ENCODE measurements at places on chromosomes 2 and 18. TPM values are rescaled to one million over a fixed set of nuclear protein-coding genes. Genes with fewer than 3 reads are reported as not detected.

SRD5A2 gene
- not detected for total RNA-seq

SMAD7 gene
- total RNA-seq = 244 TPM

CEBPZ gene
- total RNA-seq = 102 TPM

INHA gene
- not detected for total RNA-seq

CAPN14 gene
- 0.30 TPM for total RNA-seq

GRCh38 chr2:7119132-7119835 is 202.1 kb downstream of the RNF144A start:
- no peaks in the 10 kb centered on the region for H3K4me1 ChIP-seq
- H3K4me3 ChIP-seq = no peak overlapping the region
- H3K36me3 ChIP-seq = no peaks in the 10 kb centered on the region
- no peak overlapping the region for H3K27ac ChIP-seq
- H3K27me3 ChIP-seq = no peaks in the 10 kb centered on the region

GRCh38 chr2:226799211-226799975 is at the start of gene IRS1:
Gene IRS1 (minus strand): TSS chr2:226799820. CDS start chr2:226798738, 1,082 bp downstream.
- no peaks in the 10 kb centered on the region for H3K27me3 ChIP-seq
- peak within 1 kb of the TSS; percentile 74 for H3K4me3 ChIP-seq
- peaks cover 56% of the 10 kb centered on the region for H3K4me1 ChIP-seq
- no peaks in the 10 kb centered on the region for H3K36me3 ChIP-seq
- peak within 1 kb of the TSS; percentile 40 for H3K27ac ChIP-seq

DNA sequence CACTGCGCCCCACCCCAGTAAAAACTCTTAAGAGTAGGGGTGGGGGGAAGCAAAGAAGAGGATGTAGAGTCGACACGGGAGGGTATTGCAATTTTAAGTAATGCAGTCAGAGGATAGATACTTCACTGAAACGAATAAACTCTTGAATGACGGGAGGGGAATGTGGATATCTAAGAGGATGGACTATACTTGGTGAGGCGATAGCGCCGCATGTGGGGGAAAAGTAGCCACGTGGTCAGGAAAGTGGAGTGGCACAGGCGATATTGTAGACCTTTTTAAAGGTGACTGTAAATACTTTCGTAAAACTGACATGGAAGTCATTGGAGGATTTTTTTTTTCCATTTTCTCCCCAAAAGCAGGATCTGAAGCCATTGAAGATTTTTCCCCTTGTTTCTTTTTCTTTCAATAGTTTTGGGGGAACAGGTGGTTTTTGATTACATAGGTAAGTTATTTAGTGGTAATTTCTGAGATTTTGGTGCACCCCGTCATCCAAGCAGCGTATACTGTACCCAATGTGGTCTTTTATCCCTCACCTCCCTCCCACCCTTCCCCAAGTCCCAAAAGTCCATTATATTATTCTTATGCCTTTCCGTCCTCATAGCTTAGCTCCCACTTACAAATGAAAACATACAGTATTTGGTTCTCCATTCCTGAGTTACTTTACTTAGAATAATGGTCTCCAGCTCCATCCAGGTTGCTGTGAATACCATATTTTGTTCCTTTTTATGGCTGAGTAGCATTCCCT is 13.8 kb downstream of the CLK1 start:
- no peak overlapping the region for H3K4me3 ChIP-seq
- H3K27ac ChIP-seq = no peak overlapping the region
- H3K4me1 ChIP-seq = no peaks in the 10 kb centered on the region

DNA sequence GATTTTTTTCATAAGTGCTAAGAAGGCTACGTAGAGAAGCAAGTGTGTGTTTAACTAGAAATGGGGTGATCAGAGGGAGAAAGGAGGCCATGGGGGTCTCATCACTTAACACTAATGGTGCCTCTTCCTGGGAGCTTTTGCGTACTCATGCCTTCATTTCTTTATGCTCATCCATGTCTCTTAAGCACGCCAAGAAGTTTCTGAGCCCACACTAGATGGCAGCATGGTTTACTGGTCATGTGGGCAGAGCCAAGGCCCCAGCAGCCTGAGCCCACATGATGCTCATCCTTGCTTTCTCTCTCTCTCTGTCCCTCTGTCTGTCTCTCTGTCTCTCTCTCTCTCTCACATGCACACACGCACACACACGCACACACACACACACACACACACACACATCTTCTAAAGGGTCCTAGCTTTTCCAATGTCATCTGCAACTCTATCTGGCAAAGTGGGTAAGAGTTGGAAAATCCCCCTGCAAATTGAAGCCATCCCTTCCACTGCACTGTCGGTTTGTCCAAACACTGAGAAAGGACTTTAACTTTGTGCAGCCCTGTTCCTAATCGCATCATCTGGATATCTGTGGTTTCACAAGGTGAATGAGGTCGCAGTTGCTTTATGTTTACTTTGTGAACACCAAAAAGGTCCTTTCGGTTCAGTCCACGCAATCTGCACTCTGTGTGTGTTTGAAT is 137.1 kb upstream of the CCDC68 start:
- no peak overlapping the region for H3K4me3 ChIP-seq
- no peak for DNase-seq
- H3K27me3 ChIP-seq = no peaks in the 10 kb centered on the region
- no peaks in the 10 kb centered on the region for H3K36me3 ChIP-seq

DNA sequence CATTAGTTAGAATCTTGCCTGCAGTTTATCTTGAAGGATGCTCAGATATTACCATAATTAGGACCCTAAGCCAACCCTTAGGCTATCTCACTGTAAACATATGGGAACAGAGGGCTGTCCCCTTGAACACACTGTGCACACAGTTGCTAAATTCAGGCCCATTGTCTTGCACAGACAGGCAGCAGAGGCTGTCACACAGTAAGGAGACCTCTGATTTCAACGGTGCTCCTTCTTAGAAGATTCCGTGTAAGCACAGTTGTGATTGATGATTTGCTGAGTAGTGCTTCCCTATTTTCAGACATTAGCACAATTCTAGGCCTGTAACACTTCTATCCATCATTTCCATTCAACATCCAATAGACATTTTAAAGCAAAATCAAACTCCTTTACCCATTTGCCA is 108.0 kb downstream of the RNF152 start:
- H3K27me3 ChIP-seq = no peaks in the 10 kb centered on the region
- no peak overlapping the region for H3K27ac ChIP-seq
- DNase-seq = no peak

DNA sequence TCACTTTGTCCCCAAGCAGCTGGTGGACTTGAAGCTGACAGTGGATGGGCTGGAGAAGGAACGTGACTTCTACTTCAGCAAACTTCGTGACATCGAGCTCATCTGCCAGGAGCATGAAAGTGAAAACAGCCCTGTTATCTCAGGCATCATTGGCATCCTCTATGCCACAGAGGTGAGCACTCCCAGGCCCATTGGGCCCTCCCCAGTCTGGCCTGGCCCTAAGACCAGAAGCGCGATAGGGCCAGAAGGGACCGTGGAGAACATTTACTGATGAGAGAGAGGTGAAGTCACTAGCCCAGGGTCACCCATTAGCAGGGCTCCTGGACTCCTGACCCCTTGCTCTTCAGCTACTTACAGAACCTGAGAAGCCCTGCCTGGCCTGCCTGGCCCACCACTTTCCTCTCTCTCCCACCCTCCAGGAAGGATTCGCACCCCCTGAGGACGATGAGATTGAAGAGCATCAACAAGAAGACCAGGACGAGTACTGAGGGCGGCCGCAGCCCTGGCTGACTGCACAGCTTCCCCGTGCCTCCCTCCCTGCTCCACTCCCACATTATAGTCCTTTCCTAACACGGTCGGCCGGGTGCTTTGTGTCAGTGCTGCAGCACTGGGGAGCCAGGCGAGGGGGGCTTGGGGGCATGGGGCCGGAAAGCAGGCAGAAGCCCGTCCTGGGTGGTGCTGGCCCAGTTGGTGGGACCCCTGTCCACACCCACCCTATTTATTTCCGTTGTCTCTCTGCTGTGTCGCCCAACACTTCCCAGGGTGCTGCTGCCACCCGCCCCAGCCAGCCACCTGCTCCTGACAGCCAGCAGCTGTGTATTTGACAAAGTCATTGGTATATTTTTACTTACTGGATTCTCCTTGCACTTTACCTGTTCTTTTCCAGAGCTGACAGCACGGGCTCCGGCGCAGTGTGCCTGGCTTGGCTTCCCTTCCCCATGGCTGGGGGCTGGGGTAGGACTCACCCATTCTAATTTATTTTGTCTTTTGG is 6.6 kb upstream of the TMEM214 start:
- peaks cover 5% of the 10 kb centered on the region for H3K36me3 ChIP-seq
- H3K4me3 ChIP-seq = no peak overlapping the region
- peaks cover 4% of the 10 kb centered on the region for H3K4me1 ChIP-seq
- no peak overlapping the region for H3K27ac ChIP-seq

DNA sequence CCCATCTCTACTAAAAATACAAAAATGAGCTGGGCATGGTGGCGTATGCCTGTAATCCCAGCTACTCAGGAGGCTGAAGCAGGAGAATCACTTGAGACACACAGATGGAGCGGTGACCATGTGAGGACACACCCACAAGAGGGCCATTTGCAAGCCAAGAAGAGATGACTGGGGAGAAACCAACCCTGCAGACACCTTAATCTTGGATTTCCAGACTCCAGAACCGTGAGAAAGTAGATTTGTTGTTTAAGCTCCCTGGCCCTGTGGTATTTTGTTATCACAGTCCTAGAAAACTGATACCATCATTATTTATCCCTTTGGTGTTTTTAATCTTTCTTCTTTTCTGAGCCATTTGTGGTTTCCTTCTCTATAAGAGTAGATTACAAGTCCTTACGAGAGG is 88.6 kb upstream of the ID2 start:
- no peak overlapping the region for H3K4me3 ChIP-seq
- peaks cover 8% of the 10 kb centered on the region for H3K4me1 ChIP-seq
- H3K27me3 ChIP-seq = no peaks in the 10 kb centered on the region
- no peaks in the 10 kb centered on the region for H3K36me3 ChIP-seq

DNA sequence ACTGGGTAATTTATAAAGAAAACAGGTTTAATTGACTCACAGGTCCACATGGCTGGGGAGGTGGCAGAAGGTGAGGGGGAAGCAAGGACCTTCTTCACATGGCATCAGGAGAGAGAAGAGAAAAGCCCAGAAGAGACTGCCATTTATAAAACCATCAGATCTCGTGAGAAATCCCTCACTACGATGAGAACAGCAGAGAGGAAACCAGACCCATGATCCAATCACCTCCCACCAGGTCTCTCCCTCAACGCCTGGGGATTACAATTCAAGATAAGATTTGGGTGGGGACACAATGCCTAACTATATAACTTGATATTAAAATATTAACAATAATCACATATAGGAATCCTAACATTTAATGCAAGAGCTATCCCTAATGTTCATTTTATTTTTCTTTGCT is 31.8 kb downstream of the MEMO1 start:
- H3K27me3 ChIP-seq = no peaks in the 10 kb centered on the region
- H3K4me1 ChIP-seq = peaks cover 11% of the 10 kb centered on the region
- no peak overlapping the region for H3K4me3 ChIP-seq
- H3K27ac ChIP-seq = no peak overlapping the region
- DNase-seq = no peak

- no peak overlapping the region for H3K27ac ChIP-seq
- no peaks in the 10 kb centered on the region for H3K36me3 ChIP-seq
- DNase-seq = no peak
- H3K4me3 ChIP-seq = no peak overlapping the region
Observed at GRCh38 chr2:236852100-236852976, 233.4 kb upstream of the COPS8 start.

GRCh38 chr2:216492597-216493333 is 5.9 kb upstream of the RPL37A start:
- H3K27ac ChIP-seq = no peak overlapping the region
- H3K4me3 ChIP-seq = no peak overlapping the region
- DNase-seq = no peak
- H3K4me1 ChIP-seq = peaks cover 5% of the 10 kb centered on the region
- no peaks in the 10 kb centered on the region for H3K36me3 ChIP-seq

DNA sequence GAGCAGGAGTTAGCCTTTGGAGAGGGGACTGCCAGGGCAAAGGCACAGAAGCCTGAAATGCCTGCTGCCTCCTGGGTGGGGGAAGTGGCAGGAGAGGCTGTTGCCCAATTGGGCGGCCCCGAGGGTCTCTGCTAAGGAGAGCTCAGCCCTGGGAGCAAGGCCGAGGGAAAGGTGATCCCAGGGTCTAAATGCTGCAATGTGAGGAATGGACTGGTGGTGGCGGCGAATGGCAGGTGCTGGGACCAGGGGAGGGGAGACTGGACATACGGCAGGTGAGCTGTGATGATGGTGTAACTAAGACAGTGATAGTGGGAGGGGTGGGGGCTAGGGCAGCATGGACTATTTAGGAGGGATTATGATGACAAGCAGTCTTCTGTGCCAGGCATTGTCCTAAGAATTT is 104.0 kb downstream of the DYSF start:
- no peaks in the 10 kb centered on the region for H3K27me3 ChIP-seq
- H3K4me1 ChIP-seq = no peaks in the 10 kb centered on the region
- no peak overlapping the region for H3K27ac ChIP-seq
- DNase-seq = no peak

GRCh38 chr2:163887182-163887581 is 151.4 kb upstream of the FIGN start:
- H3K27ac ChIP-seq = no peak overlapping the region
- H3K4me3 ChIP-seq = no peak overlapping the region
- DNase-seq = no peak
- H3K4me1 ChIP-seq = no peaks in the 10 kb centered on the region
- H3K27me3 ChIP-seq = no peaks in the 10 kb centered on the region

- H3K4me3 ChIP-seq = no peak overlapping the region
- no peaks in the 10 kb centered on the region for H3K4me1 ChIP-seq
- H3K36me3 ChIP-seq = no peaks in the 10 kb centered on the region
- no peak overlapping the region for H3K27ac ChIP-seq
- H3K27me3 ChIP-seq = no peaks in the 10 kb centered on the region
- DNase-seq = no peak
Observed at GRCh38 chr2:178230396-178230795, 36.1 kb downstream of the OSBPL6 start.

DNA sequence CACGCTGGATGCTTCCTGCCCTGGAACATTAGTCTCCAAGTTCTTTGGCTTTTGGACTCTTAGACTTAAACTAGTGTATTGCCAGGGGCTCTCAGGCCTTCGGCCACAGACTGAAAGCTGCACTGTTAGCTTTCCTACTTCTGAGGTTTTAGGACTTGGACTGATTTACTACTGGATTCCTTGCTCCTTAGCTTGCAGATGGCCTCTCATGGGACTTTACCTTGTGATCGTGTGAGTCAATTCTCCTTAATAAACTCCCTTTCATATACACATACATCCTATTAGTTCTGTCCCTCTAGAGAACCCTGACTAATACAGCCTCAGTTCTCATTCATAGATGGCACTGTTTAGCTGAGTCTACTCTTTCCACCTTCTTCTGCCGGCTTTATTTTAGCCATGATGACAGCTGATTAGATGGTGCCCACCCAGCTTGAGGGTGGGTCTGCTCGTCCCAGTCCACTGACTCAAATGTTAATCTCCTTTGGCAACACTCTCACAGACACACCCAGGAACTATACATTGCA is 389.1 kb downstream of the NYAP2 start:
- no peaks in the 10 kb centered on the region for H3K36me3 ChIP-seq
- H3K4me1 ChIP-seq = no peaks in the 10 kb centered on the region
- no peaks in the 10 kb centered on the region for H3K27me3 ChIP-seq
- no peak overlapping the region for H3K27ac ChIP-seq
- DNase-seq = no peak

GRCh38 chr2:196604196-196604595 is 35.3 kb upstream of the CCDC150 start:
- H3K27ac ChIP-seq = no peak overlapping the region
- no peak overlapping the region for H3K4me3 ChIP-seq
- no peaks in the 10 kb centered on the region for H3K4me1 ChIP-seq
- no peaks in the 10 kb centered on the region for H3K27me3 ChIP-seq
- no peak for DNase-seq
